Astrocyte of the spinal cord (primary cell): ENCODE measurements at places on chromosomes 3 and 15.
A peak's percentile ranks its signal among the peaks of the same experiment; 100 is the strongest.

- no peak for DNase-seq
Measured at GRCh38 chr15:38613085-38613484, 48.5 kb upstream of the RASGRP1 start.

GRCh38 chr3:122793568-122794416 is at the start of gene HSPBAP1:
HSPBAP1 (minus strand) TSS chr3:122793831; CDS start chr3:122793680, 151 bp downstream.
- DNase-seq, result peak; percentile 91

- no peak for DNase-seq
Measured at GRCh38 chr15:45186771-45187577, 792 bp downstream of the SHF start.

DNA sequence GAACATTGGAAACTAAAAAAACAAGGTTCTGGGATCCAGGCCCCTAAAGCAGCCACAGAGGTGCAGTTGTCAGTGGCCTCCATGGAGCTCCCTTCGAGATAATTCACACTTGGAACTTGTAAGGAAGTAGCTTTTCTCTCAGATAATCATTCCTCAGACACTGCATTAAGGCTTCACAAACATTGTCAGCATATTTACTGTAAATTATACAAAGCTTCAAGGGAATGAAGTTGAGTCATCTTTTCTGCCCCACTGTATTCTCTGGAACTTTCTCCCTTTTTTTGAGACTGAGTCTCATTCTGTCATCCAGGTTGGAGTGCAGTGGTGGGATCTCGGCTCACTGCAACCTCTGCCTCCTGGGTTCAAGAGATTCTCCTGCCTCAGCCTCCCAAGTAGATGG is 7.1 kb downstream of the BLOC1S6 start:
- peak; percentile 9 for DNase-seq

GRCh38 chr3:23648326-23648995 is 157.3 kb upstream of the UBE2E1 start:
- peak; percentile 19 for DNase-seq

- peak; percentile 43 for DNase-seq
Measured at GRCh38 chr15:73996939-73997338, 2.4 kb downstream of the PML start.

DNA sequence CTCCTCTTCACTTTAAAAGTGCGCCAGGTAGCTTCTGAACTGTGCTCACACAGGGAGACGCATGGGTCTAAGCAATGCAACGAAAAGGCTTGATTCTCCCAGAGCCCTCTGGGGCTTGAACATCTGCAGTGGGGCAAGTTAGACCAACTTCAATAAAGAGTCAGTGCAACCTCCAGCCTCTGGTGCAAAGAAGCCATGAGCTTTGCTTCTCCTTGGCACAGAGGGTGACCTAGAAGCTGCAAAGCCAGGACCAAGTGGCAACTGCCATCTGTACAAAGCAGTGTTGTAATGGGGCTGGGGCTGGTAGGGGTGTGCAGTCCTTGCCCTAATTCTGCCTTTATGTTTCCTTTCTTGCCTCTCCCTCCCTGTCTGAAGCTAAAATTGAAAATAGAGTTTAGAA is 219.0 kb upstream of the CD96 start:
- DNase-seq, result no peak

GRCh38 chr3:126136428-126137220 is 43.8 kb downstream of the ALDH1L1 start:
- no peak for DNase-seq

DNA sequence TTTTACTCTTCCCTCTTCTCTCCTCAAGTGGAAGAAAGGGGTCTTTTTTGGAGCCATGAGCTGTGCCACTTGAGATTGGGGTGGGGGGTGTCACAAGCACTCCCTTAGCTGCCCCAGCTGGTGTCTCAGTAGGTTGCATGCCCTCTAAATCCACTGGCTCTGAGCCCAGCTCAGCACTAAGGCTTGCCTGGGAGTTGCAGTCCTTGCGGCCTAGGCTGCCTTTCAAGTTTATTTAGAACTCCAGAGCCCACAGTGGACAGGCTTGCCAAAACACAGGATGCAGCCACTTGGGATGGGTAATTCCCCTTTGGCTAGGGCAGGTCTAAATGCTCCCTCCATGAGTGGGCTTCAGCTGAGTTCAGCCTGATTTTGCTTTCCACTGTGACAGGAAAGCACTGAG is 24.7 kb downstream of the C3orf20 start:
- DNase-seq, result no peak

DNA sequence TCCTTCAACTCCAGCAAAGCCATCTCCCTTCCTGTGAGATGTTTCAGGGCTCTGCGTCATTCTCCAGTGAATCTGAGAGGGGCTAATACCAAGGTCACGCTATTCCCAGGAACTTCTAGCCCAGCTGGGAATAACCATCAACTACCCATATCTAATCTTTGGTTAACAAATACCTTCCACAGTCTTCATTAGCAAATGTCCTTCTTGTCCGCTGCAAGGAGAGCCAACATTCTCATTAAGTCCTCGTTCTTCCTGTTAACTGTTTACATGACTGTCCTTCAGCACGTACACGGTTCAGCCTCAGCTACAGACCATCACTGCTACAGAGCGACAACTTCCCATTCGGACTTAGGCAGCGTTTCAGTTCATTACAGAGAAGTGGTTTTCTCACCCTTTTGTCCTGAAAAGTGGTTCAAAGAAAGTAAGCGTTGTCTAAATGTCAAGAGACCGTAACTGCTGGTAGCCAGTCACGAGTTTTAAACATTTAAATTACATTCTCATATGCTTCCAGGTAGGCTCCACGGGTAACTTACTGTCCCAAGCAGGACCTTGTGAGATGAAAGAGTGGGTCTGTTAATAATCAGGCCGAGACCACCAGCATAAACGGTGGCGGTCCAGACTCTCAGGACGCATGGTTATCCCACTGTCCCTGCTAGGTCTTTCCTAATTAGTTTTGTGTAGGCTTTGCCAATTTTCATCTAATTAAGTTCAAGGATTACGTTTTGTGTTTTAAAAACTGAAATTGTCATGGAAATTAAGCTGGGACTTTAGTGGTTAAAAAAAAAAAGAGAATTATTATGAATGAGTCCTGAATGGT is 63.8 kb downstream of the CHSY1 start:
- peak; percentile 93 for DNase-seq

GRCh38 chr3:71005702-71006321 is 577.7 kb downstream of the FOXP1 start:
- peak; percentile 49 for DNase-seq

GRCh38 chr3:45489730-45490309 is 101.4 kb downstream of the LARS2 start:
- DNase-seq, result no peak

- no peak for DNase-seq
Measured at GRCh38 chr3:116226266-116226665, 219.0 kb downstream of the LSAMP start.

DNA sequence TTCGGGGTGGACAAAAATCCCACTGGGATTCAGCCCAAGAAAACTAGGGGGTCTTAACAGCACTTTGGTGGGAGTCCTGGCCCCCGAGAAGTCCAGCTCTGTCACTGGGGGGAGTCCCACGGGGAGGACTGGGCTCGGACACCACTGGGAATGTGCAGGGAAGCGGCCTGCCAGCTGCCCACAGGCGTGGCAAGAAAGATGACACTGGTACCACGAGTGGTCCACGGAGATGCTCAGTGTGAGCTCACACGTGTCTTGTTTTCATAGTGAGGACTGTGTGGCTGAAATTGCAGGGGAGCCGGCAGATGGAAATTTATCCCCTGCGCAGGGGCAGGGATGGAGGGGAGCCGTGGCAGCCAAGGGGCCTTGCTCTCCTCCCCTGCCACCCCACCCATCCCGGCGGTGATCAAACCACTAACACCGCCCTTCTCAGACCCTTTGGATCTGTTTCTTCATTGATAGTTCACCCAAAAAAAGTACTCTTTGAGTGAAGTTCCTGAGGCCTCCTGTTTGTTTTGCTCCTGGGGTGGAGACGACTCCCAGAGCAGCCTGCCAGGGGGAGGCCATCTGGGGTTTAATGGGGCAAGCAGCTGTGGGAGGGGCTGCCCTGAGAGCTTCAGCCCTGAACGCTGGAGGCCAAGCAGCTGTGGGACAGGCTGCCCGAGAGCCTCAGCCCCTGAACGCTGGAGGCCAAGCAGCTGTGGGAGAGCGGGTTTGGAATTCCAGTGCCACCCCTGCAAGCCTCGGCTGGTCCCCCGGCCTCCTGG is 130.9 kb downstream of the LRRK1 start:
- no peak for DNase-seq

DNA sequence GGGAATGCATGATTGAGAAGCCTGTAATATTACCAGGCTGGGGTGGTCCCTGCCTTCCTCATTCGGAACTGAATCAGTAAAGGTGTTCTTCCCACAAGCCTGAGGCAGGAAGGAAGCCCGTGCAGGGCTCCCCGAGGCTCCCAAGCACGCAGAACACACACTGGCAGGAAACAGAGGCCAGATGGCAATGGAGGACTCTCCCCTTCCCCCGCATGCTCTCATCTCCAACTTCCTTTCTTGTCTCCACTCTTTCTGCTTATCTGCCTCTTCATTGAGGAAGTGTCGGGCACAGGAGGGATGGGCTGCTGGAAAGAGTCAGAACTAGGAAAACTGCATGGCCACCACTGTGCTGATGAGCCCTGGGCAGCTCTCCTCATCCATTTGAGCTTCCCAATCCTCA is 123.5 kb downstream of the NUP210 start:
- DNase-seq, result no peak

DNA sequence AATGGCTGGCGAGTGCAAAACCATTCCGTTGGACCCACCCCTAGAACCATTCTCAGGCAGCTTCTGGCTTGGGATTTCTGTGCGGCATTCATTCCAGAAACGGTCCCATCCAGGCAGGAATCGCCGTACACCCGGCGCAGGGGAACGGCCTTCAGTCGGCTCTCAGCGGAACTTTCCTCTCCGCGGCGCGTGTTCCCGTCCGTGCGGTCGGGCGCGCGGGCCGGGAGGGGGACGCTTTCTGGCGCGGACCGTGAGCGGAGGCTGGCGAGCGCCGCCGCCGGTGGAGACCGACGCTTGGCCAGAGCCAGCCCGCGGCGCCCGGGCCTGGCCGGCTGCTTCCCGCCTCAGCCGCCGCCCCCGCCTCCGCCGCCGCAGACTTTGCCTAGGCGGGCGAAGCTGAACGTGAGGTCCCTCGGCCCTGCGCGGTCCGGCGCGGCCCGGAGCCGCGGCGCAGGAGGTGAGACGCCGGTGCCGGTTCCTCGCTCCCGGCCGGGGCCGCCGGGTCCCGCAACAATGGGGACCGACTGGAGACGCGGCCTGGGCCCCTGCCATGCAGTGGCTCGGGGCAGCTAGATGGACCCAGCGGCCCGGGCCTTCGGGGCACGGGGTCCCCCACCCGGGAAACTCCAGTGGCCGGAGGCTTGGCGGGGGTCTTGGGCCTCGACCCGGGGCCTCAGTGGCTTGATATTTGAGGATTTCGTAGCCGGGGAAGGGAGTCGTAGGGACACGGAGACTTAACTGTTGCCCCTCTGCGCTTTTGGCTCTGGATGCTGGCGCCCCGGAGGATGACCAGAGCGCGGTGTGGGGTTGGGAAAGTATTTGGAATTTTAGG is at the start of gene RAD54L2:
RAD54L2 (plus strand) TSS at position 261 of the 832 bp plus-strand sequence. CDS start 51,702 bp downstream, outside the sequence.
- DNase-seq, result peak; percentile 88

DNA sequence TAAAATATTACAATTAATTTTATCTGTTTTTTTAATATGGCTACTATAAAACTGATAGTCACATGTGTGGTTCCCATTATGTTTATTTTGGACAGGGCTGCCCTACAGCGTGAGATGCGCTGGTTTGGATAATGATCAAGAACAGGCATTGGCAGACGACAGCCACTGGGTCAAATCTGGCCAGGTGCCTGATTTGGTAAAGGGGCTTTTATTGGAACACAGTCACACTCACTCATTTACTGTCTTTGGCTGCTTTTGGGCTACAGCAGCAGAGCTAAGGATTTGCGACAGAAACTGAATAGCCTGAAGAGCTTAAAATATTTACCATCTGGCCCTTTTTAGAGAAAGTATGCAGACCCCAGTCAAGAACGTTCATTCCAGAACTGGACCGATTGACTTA is 724.2 kb upstream of the CFAP20DC start:
- DNase-seq, result no peak

DNA sequence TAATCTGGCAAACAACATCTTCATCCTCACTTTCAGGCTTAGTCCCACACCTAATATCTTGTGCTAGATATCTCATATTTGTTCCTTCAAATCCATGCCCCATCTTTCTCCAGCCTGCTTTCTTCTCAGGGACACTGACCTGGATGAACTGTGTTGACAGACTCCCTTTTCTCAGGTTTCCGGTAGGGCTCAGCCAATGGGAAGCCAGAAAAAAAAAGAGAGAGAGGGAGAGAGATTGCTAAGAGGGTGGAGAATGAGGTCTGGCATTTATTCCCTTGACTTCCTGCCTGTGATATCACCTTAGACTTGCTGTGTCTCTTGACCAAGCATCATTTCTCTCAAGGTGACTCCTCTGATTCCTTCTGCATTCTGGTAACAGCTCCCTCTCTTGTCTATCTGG is 145.6 kb upstream of the ABI3BP start:
- DNase-seq, result no peak

DNA sequence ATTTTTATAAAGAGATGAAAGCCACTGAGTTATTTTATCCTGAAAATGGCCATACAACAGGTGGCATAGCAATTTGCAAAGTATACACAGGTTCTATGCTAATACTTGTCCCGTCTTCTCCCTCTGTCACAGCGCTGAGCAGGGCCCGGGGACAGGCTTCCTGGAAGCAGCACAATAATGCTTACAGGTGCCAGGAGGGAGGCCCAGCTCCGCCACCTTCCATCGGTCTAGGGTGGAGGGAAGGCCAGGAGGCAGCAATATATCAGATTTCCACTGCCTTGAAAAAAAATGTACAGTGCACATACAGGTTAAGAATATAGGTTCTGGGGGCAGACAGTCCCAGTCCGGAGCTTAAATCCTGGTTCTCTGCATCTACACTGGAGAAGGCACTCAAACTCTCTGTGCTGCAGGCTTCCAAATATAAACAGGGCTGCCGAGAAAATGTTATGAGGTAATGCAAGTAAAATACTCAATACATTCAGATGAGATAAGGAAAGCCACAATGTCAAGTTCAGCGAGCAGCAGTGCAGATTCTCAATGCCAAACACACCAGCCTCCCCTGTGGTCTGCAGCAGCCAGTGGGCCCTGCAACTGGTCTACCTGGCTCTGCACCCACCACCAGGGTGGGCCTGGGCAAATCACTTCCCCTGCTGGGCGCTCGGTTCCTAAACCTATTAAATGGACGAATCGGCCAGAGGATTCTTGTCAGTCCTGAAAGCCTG is 189.6 kb downstream of the XXYLT1 start:
- peak; percentile 39 for DNase-seq

- DNase-seq, result peak; percentile 34
Measured at GRCh38 chr15:90336705-90337141, 15.4 kb upstream of the ZNF774 start.

DNA sequence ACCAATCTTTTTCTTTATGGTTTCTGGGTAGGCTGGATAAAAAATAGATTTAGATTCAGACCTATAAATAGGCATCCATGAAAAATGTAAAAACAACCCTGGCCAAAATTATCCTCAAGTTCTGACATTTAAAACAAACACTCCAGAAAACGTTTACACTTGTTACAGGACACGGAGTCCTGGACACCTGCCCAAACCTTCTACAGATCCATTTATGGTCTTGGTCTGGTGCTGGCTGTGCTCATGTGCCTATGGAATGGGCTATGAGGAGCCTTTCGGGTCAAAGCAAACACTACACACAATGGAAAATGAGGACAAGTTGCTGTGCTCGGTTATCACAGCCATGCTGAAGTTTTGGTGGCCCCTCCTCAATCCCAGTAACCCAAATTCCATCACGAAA is 108.1 kb downstream of the PDZRN3 start:
- DNase-seq, result no peak
